ENCODE measurements at places on chromosomes 1 and 21.

DNA sequence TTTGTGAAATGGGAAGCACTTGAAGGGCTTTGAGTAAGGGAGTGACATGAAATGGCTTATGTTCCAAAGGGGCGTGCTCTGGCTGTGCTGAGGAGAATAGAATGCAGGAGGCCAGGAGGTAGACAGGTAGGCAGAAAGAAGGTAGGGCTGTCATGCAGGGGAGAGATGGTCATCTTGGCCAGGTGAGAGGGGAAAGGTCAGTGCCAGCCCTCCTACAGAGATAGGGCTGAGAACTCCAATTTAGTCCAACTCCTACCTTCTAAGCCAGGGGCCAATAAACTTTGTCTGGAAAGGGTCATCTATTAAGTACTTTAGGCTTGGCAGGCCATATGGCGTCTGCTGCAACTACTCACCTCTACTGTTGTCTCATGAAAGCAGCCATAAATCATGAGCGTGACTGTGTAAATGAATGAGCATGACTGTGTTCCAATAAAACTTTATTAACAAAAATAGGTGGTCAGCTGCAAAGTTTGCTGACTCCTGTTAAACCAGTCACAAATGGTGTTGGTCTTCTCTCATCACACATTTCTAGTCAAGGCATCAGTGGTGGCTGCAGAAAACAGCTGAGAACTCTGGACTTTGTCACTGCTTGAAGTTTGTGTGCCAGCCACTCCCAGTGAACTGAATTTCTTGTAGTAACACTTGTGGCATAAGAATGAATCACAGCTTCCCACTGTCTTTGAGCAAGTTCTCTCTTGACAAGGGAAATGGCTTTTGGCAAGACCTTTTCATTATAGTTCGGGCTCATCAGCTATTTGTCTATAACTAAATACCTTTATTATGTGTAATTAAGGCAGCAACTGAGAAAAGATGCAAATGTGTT is 32.0 kb upstream of the CD2 start:
- DNase-seq, result no peak

GRCh38 chr1:224733027-224733911 is 117.2 kb downstream of the CNIH3 start:
- DNase-seq, result no peak

- DNase-seq, result no peak
Measured at GRCh38 chr1:174995916-174996315, 3.8 kb upstream of the CACYBP start.

GRCh38 chr1:72394457-72394856 is 112.1 kb upstream of the NEGR1 start:
- DNase-seq, result no peak

- DNase-seq, result peak; percentile 54
Measured at GRCh38 chr21:44428281-44428960, 26.9 kb upstream of the LRRC3 start.

DNA sequence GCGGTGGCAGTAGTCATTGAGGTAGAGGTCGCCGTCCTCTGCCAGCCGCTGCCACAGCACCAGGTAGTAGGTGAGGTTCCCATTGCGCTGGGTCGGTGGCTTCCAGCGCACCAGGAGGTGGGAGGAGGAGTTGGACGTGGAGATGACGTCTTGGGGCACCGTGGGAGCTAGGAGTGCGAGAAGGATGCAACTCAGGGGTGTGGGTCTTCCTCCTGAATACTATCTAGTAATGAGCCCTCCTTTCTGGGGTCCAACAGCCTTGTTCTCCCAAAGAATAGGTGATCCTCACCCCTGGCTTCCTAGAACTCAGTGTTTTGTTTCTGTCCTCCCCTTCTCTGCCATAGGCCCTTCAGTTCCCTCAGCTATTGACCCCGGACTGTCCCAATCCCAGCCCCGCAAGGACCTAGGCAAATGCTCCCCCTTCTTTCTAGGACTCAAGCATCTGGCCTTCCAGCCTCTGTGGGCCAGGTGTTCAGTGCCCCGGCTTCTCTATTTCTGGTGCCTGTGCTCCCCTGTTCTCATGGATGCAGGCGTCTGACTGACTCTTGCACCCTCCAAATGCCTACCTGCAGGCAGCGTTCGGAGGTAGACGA is 12.9 kb downstream of the INSRR start:
- DNase-seq, result no peak

DNA sequence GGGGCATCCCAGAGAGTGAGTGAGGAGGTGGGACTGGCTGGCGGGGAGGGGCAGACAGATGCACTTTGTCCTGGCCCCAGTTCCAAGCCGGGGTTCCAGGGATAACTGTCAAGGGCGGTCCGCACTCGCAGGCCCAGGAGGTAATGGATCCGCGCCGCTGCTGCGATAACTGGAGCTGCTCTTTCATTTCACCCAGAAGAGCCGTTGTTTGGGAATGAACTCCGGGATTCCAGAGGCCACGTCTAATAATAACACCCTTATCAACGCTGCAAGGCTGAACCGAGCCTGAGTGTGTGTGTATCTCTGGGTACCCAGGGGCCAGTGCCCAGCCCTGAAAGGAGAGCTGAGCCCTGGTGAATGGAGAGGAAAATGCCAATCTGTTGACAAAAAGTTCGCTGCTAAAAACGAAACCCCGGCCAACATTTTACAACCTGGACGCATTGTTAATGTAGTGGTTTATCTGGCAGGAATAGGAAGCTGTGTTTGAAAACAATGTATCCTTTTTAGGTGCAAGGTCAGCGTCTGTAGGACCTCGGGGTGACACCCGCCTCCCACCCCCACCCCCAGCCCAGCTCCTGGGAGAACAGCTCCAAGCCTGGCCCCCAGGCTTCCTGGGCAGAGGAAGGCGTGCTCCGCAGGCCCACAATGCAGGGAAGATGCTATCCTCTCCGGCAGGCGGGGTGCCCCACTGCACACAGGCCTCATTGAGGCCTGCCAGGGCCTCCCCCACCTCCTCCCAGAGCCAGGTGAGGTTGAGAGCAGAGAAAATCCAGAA is 119.7 kb downstream of the PROX1 start:
- DNase-seq, result no peak

DNA sequence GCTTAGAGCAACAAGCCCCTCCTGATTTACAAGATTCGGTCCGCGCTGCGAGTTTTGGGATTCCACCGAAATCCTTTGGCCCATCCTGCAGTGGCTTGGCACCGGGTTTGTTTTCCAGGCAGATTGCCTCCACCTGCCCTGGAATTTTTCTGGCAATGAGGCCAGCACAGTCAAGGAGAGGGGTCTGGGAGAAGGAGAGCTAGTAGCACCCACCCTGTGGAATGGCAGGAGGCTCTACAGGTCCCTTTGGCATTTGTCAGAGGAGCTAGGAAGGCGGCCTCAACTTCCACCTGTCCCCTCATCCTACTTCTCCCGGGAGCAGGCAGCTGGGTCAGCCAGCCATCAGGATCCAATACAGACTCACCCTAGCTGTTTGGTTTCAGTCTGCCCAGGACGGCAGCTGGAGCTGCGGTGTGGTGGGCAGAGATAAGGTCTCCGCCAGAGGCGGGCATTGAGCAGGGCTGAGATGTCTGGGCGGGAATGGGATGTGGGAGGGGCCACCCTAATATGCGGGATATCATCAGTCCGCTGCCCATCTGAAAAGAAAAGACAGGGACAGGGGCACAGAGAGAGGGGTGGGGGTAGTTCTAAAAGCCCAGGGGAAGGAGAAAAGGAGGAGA is 37.8 kb upstream of the PRELP start:
- no peak for DNase-seq

DNA sequence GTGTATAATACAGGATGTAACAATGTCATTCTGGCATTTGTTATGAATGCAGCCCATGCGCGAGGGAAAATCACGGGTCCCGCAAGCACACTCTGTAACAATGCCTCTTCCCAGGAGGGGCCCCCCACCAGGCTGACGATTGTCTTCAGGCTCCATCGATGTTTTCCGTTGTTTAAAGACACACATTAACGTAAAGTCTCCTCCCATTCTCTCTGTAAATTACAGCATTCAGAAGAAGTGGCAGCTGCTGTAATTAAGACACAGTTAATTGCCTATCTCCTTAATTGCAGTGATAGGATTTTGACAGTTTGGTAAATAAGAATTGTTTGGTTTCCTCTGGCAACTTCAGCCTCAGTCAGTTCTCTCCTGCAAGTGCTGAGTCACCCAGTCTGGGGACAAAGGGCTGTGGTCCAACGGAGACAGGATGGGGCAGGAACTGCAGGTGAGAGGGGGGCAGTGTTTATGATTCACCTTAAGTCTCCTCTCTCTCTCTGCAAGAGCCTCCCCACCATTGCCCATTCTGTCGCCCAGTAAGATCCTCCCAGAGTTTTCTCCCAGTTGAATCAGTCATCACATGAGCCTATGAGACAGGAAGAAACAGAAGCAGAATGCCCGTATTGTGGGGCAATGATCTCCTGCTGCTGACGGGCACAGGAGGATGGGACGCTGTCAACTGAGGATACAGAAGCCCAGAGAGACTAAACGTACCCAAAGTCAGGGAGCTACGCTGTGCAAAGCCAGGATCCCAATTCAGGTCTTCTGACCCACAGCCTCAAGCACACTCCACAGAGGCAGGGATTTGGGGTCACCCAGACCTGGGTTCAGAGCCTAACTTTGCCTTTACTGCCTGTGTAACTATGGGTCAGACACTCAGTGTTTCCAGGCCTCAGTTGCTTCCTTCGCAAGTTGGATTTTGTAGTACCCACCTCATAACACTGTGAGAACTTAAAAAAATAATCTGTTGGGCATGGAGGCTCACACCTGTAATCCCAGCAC is 110.0 kb downstream of the ADSS2 start:
- no peak for DNase-seq

- DNase-seq, result no peak
Measured at GRCh38 chr1:119091618-119092017, 48.8 kb downstream of the WARS2 start.

GRCh38 chr21:37546949-37547614 is 180.5 kb downstream of the DYRK1A start:
- no peak for DNase-seq

GRCh38 chr1:71885171-71885570 is 397.2 kb downstream of the NEGR1 start:
- no peak for DNase-seq

DNA sequence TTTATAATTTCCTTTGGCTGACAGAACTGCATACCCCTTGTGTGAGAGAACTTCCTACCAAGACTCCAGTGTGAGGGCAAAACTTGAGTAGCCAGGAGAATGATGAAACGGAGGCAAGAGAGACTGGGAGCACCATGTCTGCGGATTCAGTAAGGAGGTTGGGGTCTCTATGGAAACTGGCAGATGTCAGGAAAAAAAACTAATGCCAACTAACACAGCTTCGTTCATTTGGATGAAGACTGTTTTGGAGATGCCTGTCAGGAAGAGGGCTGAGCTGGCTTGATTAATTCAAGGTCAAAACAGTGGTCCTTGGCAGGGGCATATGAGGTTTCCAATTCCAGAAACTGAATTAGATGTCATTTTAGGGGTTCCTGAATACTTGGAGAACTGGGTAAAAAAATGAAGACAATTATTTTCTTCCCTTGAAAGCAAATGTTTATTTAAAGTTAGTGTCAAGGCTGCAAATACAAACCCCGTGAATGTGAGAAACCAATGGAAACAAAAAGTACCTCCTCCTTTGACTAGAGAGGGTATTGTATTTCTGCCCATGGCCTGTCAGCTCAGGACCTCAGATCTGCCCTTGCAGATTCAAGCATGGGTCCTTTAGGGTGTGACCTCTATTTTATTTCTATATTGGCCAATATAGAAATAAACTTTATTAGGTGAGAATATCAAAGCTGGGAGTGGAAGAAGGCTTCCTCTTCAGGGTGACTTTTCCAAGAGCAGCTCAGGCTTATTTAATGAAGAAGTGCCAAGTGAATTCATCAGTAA is 110.5 kb downstream of the MAST2 start:
- DNase-seq, result no peak

DNA sequence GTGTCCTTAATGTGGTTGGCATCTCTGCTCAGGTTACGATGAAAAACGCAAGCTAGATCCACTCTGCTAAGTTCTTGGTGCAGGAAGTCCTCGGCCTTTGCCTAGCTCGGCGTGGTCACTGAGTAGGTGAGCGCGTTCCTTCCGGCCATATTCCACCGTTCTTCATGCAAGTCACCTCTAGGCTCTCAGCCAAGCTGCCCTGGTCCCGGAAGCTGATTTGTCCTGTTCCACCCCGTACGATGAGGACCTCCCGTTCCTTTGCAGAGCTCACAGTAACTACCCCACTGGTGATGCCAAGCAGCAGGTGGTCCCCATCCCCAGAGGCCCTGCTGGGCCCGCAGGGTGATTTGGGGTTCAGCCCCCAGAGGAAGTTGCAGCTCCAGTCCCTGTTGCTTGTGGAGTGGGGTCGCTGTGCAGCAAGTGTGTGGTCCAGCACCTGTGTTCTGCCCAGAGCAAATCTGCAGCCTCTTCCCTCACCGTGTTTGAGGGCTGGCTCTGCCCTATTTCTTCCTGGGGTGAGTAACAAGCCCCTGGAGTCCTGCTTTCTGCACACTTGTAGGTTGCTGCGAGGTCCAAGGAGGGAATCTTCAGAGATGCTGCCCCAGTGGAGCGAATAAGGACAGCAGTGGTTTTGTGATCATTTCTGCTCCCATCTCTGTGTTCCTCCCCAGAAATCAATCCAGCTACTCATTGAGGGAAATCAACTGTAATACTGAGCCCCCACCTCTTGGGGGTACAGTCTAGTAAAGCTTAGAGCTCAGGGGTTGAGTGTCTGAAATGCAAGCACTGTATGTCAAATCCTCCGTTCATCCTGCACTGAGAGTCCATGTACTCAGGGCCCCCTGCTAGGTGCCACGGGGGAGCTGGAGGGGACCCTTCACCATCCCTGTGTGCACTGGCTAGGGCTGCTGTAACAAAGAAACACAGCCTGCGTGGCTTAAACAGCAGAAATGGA is 2.3 kb downstream of the UMODL1 start:
- no peak for DNase-seq

DNA sequence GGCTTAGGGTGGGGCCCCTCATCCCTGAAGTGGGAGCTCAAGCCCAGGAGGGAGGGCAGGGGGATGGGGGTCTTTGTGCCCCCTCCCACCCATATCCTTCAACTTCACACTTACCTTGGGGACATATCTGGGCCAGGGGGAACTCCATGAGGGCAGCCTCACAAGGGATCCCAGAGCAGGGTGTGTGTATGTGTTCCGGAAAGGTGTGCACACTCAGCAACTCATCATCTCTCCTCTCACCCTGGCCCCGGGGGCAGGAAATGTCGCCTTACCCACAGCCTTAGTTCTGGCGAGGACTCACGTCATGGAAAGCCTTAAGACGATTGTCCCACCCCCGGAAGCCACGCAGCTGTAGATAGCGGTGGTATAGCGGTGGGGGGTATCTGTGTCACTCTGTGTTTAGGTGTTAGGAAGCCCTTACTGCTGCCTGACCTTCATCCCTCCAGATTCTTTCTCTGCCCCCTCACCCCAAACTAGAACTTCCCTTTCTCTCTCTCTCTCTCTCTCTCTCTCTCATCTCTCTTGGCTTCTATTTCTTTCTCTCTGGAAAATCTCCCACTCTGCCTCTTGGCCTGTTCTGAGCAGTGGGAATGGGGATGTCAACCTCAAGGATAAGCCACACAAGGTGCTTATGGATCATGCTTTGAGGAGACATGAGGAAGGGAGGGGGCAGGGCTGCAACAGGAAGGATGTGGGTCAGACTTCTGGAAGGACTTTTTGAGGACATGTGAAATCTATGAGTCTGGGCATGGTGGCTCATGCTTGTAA is at the start of gene SH2D2A:
TSS of gene SH2D2A (minus strand) at position 288 of the 768 bp plus-strand sequence. CDS start at position 148, 140 bp downstream.
- DNase-seq, result peak; percentile 67

- DNase-seq, result no peak
Measured at GRCh38 chr1:169877800-169878491, 15.8 kb downstream of the SCYL3 start.

- DNase-seq, result peak; percentile 74
Measured at GRCh38 chr1:224203243-224204016, 20.4 kb downstream of the DEGS1 start.

- DNase-seq, result no peak
Measured at GRCh38 chr1:228410671-228411070, 4.0 kb upstream of the TRIM11 start.

- DNase-seq, result peak; percentile 56
Measured at GRCh38 chr1:171740987-171741871, 636 bp downstream of the VAMP4 start.
